ENCODE measurements at places on chromosomes 2 and 18. TPM values are rescaled to one million over a fixed set of nuclear protein-coding genes. Genes with fewer than 3 reads are reported as not detected.
A peak's percentile ranks its signal among the peaks of the same experiment; 100 is the strongest.

SPP2 gene
- total RNA-seq = not detected

CHRND gene
- total RNA-seq = not detected

TMEM163 gene
- total RNA-seq = not detected

DNA sequence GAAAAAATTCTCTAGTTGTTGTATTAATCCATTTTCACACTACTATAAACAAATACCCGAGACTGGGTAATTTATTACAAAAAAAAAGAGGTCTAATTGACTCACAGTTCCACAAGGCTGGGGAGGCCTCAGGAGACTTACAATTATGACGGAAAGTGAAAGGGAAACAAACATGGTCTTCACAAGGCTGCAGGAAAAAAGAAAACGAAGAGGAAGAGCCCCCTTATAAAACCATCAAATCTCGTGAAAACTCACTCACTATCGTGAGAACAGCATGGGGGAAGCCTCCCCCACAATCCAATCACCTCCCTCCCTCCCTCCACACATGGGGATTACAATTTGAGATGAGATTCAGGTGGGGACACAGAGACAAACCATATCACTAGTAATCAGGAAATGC lies 61.7 kb upstream of the SPTBN1 start:
- H3K27me3 ChIP-seq = peaks cover 4% of the 10 kb centered on the region
- H3K27ac ChIP-seq = peak overlapping the region; percentile 77
- H3K4me3 ChIP-seq = peak overlapping the region; percentile 59
- no peaks in the 10 kb centered on the region for H3K36me3 ChIP-seq

GRCh38 chr2:210527286-210527685 lies 29.1 kb upstream of the CPS1 start:
- no peak overlapping the region for H3K27ac ChIP-seq
- H3K4me1 ChIP-seq = no peaks in the 10 kb centered on the region
- no peaks in the 10 kb centered on the region for H3K36me3 ChIP-seq
- H3K27me3 ChIP-seq = no peaks in the 10 kb centered on the region
- DNase-seq = no peak
- H3K4me3 ChIP-seq = no peak overlapping the region

All from activated CD4-positive, alpha-beta T cell treated with anti-CD3 and anti-CD28 coated beads, Interleukin-2, amount 10 ng/mL, durations not matched to agents 24 days and 14 days (primary cell).